ENCODE measurements at places on chromosomes 1 and 21.

DNA sequence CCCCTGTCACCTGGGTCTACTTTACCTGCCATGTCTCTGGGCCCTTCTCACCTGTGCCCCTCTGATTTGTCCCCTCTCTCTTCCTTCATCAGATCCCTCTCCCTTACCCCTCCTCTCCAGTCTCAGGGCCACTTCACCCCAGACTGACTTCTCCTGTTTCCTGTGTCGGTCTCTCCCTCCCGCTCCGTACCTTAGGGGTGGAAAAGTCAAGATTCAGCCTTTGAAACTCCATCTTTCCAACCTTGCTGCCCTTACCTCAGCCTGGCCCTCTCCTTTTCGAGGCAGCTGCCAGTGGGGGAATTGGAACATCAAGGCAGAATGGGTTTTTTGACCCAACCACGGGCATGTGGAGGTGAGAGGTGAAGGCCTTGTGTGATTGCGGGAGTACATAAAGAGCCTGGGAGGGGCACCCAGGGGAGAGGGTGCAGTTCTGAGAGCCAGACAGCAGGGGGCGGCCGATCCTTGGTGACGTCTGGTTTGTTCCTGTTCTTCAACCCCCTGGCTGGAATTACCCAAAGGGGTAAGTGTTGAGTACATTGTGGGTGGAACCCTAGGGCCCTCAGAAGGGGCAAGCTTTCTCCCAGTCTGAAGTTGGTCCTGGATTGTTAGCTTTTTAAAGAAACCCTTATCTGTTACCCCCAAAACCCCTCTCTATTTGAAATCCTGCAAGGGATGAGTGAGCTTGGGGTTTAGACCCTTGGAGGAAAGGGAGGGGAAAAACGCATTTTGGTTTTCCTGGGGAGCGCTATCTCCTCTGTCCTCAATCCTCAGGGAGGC lies 12.3 kb upstream of the DMBX1 start:
- DNase-seq: peak; percentile 68

GRCh38 chr21:24470852-24471251 lies 1136.4 kb downstream of the MRPL39 start:
- DNase-seq: no peak

DNA sequence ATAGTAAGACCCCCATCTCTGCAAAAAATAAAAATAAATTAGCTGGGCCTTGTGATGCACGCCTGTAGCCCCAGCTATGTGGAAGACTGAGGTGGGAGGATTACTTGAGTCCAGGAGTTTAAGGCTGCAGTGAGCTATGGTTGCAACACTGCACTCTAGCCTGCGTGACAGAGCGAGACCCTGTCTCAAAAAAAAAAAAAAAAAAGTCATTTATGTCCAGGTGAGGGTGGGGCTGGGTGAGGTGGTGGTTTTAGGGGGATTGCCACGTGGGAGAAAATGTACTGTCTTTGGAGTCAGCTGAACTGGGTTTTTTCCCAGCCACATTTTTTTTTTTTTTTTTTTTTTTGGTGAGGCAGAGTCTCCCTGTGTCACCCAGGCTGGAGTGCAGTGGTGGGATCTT lies 6.7 kb downstream of the PIK3CD start:
- no peak for DNase-seq

GRCh38 chr1:186754542-186755145 lies 74.1 kb upstream of the PLA2G4A start:
- DNase-seq: no peak

DNA sequence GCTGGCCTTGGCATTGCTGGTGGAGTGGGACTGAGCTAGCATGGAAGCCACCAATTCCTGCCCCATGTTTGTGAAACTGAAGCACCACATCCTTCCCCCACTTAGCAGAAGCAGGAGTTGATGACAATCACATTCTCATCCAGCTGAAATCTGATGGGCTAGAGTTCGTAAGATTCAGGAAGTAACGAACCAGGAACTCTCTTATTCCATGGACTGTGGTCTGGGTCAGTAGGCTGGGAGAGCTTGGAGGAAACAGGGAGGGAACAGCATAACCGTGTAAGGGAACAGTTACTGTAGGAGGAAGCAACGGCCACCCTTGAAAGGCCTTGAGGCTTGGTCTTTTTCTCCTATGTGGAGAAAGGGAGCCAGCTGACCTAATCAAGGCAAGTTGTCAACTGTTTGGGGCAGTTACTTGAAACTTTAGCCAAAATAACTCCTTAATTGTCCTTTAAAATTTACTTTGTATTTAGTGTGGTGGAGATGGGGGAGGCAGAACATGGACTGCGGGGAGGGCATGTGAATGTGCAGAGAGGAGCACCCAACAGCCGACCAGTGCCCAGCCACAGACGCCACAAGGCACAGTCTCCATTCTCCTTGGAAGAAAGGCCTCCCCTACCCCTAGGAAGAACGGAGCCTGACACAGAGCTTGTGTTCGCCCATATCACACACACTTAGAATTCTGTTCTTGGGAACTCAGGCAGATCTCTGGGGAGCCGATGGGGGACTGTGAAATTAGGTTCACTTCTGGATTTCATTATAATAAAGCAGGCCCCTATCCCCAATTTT lies 2.0 kb upstream of the COQ8A start:
- no peak for DNase-seq

DNA sequence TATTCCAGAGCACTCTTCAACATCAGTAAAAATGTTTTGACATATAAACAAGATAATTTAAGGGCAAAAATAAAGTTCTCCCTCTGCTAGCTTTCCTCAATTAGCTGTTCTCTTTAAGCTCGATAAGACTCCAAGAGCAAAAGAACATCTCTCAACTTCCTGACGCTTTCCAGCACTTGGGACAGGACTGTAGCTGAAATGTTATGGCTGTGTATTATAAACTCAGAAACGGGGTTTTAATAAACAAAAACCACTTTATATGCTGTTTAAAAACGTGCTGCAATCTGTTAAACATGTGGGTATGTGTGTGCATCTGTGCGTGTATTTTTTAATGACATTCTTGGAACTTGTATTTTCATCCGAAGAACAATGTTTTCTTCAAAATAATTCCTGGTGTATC lies 71.5 kb upstream of the RGS2 start:
- DNase-seq: no peak

DNA sequence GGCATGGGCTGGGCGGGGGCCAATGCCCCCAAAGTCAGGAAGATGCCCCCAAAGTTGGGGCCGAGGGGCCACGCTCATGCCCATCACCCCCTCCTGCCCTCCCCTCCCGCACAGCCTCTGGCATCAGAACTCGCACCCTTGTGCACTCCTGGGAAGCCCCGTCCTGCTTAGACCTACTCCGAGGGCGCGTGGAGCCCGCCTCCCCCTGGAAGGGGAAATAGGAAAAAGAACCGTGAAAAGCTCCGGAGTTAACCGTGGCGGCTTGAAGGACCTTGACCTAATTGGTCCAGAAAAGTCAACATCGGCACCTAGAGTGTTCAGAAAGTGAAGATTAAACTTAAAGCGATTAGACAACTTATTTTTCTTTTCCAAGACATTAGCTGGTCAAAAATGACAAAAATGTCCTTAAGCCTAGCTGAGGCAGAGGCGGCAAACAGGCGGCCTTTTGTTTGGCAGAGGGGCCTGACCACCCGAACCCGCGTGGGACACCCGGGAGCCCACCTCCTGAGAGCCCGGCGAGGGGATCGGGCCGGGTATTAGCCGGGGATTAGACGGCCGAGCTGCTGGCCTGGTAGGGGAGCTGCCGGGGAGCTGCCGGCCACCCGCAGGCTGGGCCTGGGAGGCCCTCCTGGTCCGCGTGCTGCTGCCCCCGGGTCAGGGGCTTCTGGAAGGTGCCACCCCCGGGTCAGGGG lies 65.5 kb downstream of the PRDM16 start:
- DNase-seq: no peak

GRCh38 chr1:113394863-113395259 lies 4.5 kb downstream of the MAGI3 start:
- no peak for DNase-seq

DNA sequence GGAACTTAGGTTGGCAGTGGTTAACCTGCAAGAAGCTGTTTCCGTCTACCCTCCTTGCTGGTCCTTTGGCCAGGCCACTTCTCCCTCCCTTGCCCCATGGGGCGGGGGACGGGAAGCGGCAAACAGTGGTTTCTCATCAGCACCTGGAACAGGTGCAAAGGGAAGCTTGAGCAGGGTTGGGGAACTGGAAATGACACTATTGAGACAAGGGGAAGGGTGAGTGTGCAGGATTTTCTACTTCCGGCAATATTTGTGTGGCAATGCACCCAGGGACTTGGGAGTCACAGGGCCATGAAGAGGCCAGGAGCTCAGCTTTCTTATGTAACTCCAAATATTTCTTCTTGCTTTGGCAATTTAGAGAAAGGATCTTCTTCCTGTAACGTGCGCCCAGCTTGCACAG lies 29.0 kb upstream of the SARS1 start:
- no peak for DNase-seq

DNA sequence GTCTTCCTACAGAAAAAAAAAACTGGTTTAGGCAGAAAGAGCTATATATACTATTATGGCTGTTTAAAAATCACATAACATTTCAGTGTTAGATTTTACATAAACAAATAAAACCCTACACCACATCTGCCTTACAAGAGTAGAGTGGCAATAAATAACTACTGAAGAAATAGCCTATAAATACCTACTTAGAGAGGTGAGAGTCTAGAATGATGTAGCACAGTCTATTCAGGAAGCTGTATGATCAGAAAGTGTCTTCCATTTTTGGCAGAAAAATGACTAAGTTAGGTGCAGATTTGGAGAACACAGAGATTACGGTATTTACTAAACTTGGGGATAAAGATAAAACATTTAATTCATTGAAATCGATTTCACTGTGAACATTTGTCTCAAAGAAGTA lies 75.5 kb downstream of the VAV3 start:
- no peak for DNase-seq

DNA sequence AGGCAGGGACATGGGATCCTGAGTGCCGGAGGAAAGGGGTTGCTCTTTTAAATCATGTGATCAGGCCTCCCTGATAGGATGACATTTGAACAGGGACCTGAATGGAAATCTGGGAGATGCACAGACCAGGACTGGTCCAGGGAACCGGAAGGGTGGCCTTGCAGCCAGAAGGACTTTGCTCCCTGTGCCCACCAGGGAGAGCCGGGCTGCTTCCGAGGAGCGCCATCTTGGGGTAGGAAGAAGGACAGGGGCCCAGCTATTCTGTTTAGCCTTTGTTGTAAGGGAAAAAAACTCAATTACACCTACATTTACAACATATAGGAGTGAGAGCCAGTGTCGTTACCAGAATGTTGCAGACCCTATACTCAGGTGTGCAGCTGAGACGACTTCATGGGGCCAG lies 5.5 kb downstream of the KLHDC7A start:
- DNase-seq: no peak

DNA sequence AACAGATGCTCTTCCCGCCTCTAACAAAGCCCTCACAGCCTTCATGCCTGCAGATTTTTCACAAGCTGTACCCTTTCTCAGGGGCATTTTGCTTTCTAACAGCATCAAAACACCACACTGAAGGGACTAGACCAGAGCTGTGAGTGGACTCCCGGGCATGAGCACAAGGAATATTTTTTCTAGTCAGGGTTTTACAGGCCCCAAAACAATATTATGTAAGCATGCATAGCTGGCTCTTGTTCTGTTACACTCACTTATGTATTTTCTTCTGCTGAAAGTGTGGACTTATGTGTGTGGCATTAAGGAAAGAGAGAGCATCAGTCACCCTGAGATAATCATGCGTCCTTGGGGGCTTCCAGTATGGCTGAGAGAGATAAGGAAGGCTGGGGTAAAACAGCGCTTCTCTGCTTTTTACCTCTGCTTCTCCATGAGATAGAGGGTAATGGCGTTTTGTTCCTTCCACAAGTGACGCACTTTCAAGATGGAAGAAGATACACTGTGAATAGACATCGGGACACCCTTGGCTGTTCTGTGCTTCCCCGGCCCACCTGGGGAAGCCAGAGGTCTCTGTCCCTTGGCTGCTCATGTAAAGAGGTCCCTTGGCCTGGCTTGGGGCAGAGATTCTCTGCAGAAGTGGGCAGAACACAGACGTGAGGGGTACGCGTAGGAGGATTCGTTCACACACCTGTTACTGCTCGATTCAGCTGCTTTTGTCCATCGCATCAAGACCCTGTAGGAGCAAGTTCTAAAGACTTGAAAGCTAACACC lies 266.7 kb upstream of the RAB4A start:
- no peak for DNase-seq

- DNase-seq: no peak
These were observed 7.7 kb downstream of the S100PBP start for GRCh38 chr1:32825181-32825580.

GRCh38 chr21:29667651-29668050 lies 272.1 kb downstream of the GRIK1 start:
- no peak for DNase-seq

- DNase-seq: no peak
These were observed 4.0 kb upstream of the ABCG1 start for GRCh38 chr21:42214921-42215320.

GRCh38 chr1:44531785-44532566 lies 126.9 kb downstream of the RNF220 start:
- no peak for DNase-seq

DNA sequence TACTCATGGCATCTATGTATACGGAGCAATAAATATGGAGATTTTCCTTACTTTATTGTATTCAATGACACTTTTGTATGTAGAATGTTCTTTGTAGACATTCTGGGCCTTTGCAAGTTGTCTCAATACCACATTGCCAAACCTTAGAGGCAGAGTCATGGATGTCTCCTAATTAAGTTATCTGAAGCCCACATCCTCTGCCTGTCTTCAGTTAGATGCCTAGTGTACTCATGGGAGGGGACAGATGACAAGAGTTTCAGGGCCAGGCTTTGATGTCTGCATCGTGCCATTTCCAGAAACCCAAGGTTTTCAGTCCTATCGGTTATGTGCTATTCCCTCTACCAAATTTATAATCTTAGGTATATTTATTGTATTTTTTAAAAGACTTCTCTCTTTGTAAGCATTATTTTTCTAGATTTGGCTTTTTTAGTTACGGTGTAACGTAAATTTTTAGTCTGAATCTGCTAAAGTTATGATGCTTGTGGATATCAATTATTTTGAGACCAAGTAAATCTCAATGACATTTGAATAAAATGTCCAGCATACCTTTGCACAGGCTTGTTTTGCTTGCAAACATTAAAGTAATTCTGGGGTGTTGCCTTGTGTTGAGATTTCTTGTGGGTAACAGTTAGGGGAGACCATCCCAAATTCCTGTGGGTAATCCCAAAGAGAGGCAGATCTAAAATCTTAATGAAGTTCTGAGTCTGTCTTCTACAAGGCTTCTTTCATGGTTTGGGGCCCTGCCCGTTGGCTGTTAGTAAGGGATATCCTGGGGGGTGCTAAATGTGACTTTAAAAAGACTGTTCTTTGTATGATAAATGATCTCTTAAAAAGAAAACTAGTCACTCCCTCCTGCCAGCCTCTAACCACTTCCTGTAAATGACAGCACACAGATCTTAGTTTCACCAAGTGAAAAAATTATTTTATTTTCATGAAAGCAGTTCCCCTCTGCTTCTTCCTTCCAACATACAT lies 8.0 kb upstream of the MACF1 start:
- DNase-seq: no peak

- no peak for DNase-seq
These were observed 24.2 kb downstream of the KIF17 start for GRCh38 chr1:20693623-20694022.
